ENCODE measurements at places on chromosomes 1 and 21.
A peak's percentile ranks its signal among the peaks of the same experiment; 100 is the strongest.

GRCh38 chr1:115506518-115506917 is 135.3 kb upstream of the VANGL1 start:
- no peak for DNase-seq

DNA sequence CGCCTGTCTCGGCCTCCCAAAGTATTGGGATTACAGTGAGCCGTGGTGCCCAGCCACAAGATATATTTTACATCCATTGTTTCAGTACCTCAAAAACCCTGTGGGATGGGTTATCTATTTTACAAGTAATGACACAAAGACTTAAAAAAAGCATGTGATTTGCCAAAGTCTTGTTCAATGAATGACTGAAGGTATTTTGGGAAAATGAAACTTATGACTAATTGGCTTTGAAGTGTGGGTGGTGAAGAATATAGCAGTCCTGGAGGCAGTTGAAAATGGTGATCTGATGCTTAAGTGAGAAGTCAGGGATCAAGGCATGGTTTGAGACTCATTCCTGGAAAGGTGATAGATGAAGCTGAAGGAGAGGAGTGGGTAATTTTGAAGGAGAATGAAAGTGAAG is 3.0 kb downstream of the SWT1 start:
- no peak for DNase-seq

GRCh38 chr1:159076438-159077119 is at the start of gene AIM2:
TSS of gene AIM2 (minus strand) at chr1:159076766. CDS start at chr1:159073499, 3,267 bp downstream.
- DNase-seq = no peak

DNA sequence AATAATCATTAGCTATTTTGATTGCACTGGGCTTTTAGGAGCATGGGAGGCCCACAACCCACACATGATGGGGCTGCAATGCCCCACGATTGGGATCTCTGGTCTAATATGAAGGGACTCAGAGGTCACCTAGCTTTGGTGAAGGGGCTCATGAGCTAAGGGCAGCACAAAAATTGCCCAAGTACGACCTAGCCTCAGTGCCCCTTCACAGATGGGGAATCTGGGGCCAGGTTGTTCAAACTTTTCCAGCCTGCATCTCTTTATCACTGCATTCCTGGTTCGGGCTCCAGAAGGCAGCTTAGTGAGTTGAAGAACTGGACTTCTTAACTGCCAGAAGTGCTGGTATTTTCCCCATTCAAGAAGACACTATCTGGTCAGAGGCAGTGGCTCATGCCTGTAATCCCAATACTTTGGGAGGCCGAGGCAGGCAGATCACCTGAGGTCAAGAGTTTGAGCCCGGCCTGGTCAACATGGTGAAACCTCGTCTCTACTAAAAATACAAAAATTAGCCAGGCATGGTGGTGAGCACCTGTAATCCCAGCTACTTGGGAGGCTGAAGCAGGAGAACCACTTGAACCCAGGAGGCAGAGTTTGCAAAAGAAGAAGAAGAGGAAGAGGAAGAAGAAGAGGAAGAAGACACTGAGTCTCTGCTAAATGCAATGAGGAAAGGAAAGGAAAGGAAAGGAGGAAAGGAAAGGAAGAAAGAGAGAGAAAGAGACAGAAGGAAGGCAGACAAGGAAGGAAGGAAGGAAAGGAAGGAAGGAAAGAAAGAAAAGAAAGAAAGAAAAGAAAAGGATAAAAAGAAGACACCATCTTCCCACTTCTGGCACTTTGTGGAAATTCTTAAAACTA is 258.5 kb upstream of the IRF2BP2 start:
- DNase-seq = no peak

GRCh38 chr21:32320726-32321125 is 22.1 kb downstream of the MRAP start:
- no peak for DNase-seq

DNA sequence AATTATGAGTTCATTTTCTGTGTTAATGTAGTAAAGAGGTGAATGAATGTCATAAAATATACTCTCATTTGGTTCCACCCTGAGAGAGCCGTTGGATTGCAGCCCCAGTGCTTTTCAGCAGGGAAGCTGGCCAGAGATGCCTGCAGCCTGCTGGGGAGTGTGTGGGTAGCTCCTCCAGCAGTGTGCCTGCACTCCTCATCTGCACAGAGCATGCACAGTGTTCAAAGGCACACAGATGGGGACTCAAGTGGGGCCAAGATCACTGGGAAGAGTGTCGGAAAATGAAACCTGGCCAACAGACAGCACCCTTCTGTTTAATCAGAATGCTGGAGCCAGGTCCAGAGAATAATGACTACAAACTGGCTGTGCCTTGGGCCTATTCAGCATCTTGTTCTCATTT is 206.8 kb downstream of the ST6GALNAC3 start:
- DNase-seq = peak; percentile 68

GRCh38 chr21:45027241-45028196 is 46.9 kb upstream of the ADARB1 start:
- no peak for DNase-seq

DNA sequence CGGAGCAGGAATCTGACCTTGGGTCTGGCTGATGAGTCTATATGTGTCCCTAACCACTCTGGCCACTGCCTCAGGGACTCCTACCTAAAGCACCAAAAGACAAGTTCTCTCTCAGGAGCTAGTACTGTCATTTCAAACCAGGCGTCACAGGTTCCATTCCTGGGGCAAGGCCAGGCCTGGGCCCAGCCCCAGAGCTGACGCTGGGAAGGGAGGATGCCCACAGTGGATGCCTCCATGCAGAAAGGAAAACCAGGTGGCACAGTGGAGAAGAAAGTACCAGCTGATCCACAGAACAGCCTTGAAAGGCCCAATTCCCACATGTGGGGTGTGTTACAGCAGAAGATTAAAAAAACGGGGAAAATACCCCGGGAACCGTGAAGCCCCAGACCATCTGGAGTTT is 77.4 kb downstream of the DMRTB1 start:
- DNase-seq = no peak

DNA sequence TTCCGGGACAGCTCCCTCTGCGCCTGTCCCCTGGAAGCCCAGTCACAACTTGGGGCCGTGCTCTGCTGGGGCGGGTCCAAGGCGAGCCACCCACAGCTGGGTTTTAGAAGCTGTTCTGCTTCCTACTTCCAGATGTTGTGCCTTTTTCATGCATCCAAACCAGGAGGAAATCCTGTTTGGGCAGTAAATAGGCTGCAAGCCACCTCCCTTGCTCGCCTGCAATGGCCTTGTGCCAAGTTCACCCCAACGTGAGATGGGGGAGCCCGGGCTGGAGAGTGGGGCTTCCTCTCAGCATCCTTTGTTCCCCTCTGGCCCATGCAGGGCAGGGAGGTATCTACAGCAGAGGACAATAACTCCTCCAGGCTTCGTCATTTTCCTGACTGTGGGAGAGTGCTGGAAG is 73.2 kb downstream of the DMRTB1 start:
- no peak for DNase-seq

DNA sequence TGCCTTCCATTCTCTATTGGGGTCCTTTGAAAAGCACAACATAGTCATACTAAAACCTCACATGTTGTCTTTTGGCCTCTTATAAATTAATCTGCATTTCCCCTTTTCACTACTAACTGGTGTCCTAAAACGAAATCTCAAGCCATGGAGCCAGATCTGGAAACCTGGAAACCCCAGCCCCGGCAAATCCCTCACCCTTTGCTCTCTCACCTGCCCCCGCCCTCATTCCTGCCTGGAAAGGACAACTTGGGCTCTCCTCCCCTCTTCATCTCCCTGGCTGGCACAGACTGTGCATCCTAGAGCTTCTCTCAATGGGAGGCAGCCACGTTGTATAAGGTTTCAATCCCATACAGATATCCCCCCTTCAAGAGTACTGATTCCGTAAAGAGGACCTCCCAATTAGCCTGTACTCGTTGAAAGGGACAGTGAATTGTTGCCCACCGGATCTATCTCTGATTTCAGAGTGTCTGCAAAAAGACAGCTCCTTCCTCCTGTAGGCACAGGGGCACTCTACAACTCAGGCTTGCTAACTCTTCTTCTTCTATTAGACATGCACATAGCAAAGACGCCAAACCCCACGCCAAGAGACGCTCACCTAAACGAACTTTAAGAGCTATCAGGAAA is 1.4 kb downstream of the DUSP10 start:
- DNase-seq = no peak

DNA sequence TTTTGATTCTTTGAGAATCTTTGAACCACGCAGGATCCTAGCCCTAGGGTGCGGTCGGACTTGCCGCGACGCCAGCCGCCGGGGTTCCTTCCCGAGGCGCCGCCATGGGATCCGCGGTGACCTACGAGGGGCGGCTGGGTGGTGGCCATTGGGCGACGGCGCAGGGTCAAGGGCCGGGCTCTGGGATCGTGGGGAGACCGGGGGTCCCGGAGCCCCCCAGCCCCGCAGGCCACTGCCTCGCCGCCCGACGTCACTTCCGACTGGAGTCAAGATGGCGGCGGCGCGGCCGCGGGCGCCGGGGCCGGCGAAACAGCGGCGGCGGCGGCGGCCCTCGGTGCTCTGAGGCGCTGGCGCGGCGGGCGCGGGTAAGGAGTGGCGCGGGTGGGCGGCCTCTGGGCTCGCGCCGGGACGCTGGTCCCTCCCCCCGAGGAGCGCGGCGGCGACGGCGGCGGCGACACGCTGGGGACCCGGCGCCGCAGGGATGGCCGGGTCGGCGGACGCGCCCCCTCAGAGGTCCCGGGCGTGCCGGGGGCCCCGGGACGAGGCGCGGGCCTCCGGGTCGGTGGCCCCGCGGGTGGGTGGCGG is at the start of gene PRDM2:
Gene PRDM2 (plus strand): TSS at position 253 of the 585 bp plus-strand sequence. CDS start 15,418 bp downstream, outside the sequence.
- no peak for DNase-seq

Data from NCI-H524 treated with DMSO at 0.1 percent for 48 hours (cell line).